ENCODE measurements at places on chromosomes 7 and 10.

GRCh38 chr7:115499956-115500355 is 530.6 kb downstream of the TFEC start:
- no peak overlapping the region for H3K4me3 ChIP-seq
- no peaks in the 10 kb centered on the region for H3K27me3 ChIP-seq
- H3K4me1 ChIP-seq = no peaks in the 10 kb centered on the region

- no peak overlapping the region for H3K4me3 ChIP-seq
- H3K4me1 ChIP-seq = no peaks in the 10 kb centered on the region
- H3K27me3 ChIP-seq = no peaks in the 10 kb centered on the region
- no peak overlapping the region for H3K27ac ChIP-seq
Measured at GRCh38 chr7:85456254-85456653, 269.4 kb upstream of the SEMA3D start.

DNA sequence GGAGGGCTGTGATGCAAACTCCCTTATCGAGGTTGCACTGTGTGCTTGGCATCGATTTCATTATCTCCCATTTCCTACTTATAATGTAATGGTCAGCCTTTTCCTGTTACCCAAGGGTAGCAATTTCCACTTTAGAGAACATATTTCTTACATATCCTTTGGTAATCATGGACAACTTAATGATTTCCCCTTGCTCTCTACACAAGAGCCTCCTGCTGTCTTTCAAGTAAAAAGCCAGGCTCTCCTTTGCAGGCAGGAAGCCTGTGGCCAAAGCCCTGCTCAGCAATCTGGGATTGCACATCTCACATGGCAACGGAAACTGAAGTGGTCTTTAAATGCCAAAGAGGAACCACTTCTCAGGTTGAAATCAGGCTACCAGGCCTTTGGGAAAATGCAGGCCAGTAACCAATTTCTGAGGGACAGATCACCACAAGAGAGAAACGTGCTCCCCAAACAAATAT is 86.7 kb upstream of the IKZF1 start:
- no peak overlapping the region for H3K27ac ChIP-seq
- no peaks in the 10 kb centered on the region for H3K27me3 ChIP-seq
- no peaks in the 10 kb centered on the region for H3K4me1 ChIP-seq
- no peaks in the 10 kb centered on the region for H3K36me3 ChIP-seq
- H3K4me3 ChIP-seq = no peak overlapping the region

DNA sequence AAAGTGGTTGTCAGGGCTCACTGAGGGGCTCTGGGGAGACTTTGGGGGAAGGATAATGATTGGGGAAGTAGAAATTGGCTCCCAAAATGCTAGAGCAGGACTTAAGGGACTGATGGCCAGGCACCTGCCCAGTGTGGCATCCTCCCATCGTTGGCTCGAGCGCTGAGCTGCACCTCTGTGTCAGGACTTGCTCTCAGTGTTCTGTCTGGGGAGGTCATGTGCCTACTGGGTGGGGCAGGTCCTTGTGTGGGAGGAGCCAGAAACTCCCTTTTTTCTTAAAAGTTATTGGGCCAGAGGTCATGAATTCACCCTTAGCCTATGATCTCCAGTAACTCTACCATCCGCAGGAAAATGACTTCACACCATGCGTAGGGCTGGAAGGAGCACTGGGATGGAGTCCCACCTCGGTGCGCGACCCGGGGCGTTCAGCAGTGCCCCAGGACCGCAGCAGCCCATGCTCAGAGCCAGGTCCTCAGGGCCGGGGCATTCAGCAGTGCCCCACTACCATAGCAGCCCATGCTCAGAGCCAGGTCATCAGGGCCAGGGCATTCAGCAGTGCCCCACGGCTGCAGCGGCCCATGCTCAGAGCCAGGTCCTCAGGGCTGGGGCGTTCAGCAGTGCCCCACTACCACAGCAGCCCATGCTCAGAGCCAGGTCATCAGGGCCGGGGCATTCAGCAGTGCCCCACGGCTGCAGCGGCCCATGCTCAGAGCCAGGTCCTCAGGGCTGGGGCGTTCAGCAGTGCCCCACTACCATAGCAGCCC is 221.9 kb downstream of the EBF3 start:
- H3K27me3 ChIP-seq = no peaks in the 10 kb centered on the region
- no peaks in the 10 kb centered on the region for H3K36me3 ChIP-seq
- H3K4me1 ChIP-seq = no peaks in the 10 kb centered on the region
- no peak overlapping the region for H3K4me3 ChIP-seq

DNA sequence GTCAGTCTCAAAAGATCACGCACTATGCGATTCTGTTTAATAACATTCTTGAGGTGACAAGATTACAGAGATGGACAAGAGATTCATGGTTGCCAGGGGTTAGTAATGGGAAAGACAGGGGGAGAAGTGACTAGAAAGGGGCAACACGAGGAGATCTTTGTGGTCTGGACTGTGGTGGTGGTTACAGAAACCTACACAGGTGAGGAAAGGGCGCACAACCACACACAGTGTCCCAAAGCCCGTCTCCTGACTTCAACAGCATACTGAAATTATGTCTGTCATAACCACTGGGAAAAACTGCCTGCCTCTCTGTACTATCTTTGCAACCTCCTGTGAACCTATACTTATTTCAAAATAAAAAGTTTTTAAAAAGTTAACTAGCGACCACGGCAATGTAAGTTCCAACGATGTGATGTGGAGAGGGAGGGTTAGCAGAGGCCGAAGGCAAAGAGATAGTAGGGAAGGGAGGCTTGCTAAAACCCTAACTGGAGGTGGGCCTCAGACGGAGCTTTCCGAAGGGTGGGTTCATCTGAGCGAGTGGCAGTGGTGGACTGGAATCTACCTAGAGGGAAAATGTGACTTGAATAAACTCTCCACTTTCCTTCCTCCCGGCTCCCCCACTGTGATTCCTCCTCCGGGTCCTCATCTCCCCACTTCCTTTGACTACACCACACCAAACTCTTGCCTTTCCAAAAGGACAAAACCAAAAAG is 43.7 kb downstream of the GNA12 start:
- peaks cover 37% of the 10 kb centered on the region for H3K4me1 ChIP-seq
- H3K4me3 ChIP-seq = no peak overlapping the region
- no peak overlapping the region for H3K27ac ChIP-seq
- DNase-seq = no peak

Data from upper lobe of left lung (tissue), 6 donors.